ENCODE measurements at places on chromosomes 11 and 22. TPM values are rescaled to one million over a fixed set of nuclear protein-coding genes. Genes with fewer than 3 reads are reported as not detected.

Gene CACNA1I
- total RNA-seq, result 0.10 TPM

Gene SLC1A2
- 0.41 TPM for total RNA-seq

Gene ARHGAP32
- 14.5 TPM for total RNA-seq

Gene RBMXL2
- not detected for total RNA-seq

Gene OR52I1
- not detected for total RNA-seq

Gene TRIM48
- not detected for total RNA-seq

Gene CATSPERZ
- total RNA-seq, result 0.38 TPM

Gene BTBD18
- not detected for total RNA-seq

Gene SLC25A45
- 3.3 TPM for total RNA-seq

Gene MGAT3
- total RNA-seq, result 0.87 TPM

Gene GAB4
- total RNA-seq, result 0.36 TPM

Gene GSTT2B
- total RNA-seq, result 6.0 TPM

DNA sequence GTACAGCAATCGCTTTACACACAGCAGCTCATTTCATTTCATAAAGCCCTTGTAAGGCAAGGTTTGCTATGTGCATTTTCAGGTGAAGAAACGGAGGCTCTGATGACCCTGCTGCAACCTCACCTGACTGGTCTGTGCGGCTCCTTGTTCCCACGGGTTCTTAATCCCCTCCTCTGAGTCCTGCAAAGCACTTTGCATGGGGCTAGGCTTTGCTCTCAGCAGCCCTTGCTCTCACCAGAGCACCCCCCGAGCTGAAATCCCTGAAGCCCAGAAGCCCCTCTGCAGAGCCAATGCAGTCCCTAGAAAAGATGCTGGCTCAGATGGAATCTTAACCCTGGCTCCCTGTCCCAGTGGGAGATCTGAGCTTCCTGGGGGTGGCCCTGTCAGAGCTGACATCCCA is 11.0 kb upstream of the APOL6 start:
- no peak for DNase-seq

DNA sequence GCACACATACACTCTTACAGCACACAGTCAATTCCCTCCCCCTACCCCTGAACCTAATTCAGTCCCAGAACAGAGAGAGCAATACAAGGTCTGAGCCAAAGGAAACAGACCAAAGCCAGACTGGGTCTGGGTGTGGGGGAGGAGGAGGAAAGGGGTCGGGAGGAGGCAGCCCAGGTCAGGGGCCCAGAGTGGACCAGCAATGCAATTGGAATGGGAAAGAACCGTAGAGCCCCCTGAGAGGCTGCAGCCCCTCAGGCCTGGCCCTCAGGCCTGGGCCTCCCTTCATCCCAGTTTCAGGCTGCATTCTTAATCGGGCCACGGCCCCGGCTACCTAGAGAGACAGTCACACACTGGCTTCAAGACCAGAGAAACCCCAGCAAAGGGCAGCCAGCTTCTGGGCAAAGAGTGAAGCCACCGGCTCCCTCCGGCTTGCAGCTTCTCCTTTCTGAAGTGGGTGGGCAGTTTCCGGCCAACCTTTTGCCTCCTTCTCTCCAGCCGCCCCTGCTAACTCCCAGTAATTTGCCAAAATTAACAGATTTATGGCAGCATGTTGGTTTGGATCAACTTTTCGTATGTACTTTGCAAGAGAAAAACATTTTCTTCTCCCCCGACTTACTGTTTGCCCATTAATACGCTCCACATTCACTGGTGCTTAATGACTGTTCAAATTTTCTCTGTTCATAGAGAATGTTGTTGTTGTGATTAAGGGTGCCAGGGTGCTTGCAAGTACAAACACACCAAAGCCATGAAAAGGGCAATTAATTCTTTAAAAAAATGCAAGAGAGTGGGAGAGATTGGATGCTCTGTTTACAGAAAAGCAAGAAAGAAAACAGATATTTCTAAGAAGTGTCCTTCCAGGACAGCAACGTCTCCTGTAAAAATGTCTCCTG is 488.3 kb downstream of the MN1 start:
- DNase-seq, result no peak

DNA sequence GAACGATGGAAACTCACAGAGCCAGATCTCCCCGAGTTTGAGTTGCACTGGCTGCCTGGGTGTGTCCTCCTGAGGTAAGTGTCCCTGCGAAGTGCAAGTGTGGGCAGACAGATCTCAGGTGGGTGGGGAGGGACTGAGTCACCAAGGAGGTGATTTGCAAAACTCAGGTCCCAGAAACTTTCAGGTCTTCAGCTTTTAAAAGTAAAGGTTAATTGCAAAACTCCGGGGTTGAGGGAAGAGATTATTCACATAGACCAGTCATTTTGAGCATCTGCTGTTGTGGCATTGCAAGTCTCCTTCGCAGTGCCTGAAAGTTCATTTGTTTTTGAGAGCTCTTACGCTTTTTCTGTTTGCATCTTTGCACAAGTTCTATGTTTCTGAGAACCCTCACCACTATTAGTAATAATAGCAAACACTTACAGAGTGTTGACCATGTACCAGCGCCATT is 7.1 kb downstream of the CD44 start:
- DNase-seq, result no peak

DNA sequence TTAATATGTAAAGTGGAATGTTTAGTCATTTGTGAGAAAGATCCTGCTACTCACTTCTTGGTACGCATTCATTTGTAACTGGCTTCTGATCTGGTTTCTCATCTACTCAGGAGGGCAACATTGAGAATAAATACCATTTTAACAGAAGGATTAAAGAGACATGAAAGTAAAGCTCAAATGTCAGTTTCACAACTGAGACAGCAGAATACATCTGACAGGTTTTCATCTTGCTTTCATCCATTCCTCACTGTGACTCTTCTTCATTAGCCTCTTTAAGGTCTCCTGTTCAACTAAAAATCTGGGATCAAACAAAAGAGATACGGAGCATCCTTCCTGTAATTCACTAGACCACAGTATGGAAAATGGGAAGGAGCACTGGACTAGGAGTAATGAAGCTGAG is 31.4 kb upstream of the CCDC89 start:
- DNase-seq, result no peak

DNA sequence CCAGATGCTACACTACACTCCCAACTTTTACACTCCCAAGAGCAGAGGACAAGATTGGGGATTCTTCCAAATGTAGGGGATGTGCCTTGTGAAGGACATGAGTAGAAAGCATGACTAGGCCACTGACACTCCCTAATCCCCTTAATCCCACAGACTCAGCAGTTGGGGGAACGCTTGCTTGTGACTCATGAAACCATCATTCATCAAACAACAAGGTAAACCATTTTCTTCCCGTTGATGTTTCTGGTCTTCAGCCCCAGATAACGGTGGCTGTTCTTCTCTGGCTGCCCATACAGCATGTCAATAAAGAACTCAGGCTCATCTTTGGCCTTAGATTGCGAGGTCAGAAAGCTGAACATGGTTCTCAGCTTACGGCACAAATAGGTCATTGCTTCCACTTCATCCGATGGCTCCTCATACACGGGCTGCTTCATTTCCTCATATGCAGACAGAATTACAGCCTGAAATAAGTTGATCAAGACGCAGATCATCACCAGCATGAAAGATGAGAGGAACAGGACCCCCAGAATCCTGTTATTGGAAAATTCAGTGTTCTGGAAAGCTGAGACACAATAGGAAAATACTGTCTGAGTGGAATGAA is 6.4 kb upstream of the CDPF1 start:
- DNase-seq, result no peak

- no peak for DNase-seq
Observed at GRCh38 chr11:16926883-16927626, 87.2 kb downstream of the PLEKHA7 start.

- DNase-seq, result no peak
Observed at GRCh38 chr11:122179961-122180834, 64.2 kb upstream of the BLID start.

DNA sequence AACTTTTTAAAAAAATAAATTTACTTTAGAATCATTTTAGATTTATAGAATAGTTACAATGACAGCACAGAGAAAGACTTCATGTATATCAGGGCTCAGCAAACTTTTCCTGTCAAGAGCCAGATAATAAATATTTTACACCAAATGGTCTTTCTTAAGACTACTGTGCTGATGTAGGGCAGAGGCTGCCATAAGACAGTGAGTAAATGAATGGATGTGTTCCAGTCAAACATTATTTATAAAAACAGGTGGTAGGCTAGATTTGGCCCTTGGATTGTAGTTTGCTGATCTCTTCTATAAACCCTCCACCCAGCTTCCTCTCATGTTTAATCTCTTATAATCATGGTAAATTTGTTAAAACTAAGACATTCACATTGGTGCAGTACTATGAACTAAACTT is 33.0 kb downstream of the CECR2 start:
- DNase-seq, result no peak

- no peak for DNase-seq
Observed at GRCh38 chr22:45562537-45563361, 60.1 kb downstream of the FBLN1 start.

DNA sequence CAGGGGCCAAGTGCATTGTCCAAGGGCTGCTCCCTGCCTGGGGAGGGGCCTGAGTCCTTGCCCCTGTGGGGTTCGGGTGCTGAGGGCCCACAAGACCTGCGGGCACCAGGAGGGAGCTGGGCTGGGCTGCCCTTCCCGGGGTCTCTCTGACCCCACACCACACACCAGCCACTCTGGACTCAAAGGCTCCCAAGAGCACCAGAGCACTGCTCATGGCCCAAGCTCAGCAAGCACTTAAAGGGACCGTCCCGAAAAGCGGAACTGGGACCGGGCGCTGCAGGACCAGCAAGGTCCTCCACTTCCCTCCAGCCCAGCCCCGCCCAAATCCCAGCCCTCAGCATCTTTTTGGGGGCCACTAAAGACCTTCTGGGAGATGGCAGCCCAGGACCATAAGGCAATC is 5.3 kb downstream of the LSP1 start:
- DNase-seq, result no peak

GRCh38 chr11:80838153-80838552 is 1397.3 kb upstream of the TENM4 start:
- no peak for DNase-seq

DNA sequence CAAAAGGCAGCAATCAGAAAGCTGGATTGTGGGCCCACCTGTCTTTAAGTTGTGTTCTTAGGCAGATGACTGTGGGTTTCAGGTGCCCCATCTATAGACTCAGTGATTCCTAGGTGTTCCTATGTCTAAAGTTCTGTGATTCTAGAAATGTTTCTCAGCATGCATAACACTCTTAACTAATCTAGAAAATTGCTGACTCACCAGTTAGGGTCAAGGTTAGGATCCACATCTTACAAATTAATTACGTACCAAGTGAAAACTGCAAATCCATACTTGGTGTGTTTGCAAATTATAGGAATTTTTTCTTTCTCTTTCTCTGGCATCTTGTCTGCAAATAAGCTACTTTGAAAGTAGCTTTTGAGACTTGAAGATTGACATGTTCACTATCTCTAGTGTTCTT is 7.7 kb downstream of the CECR2 start:
- no peak for DNase-seq

DNA sequence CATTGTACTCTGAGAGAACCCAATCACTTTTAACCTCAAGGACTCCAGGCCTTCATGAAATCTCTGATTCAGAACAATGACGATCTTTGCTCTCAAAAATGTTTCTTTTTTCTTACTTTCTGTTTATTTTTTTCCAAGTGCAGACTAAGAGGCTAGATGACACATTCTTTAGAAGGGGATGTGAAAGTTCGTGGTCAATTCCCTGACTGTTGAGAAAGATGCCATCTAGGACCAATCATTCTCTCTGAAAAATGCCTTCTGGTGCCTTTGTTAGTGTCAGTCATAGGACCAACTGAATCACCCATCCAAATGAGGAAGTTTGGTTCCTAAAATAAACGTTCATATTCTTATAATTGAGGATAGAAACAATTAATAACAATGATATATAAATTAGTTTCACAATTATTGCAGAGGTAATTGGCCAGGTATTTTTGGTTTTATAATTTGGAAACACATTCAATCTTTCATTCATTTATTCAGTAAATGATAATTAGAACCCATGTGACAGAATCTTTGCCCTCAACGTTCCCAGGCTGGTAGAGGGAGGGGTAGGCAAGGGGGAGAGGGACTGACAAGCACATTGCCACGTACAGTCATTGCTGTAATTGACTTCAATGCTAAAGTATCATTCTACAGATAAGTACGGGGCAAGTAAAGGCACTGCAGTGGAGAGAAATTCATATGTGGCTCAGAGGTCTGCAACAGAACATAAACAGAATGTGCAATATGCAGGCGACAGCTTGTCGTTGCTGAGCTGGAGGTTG is 333.4 kb upstream of the MPPED2 start:
- DNase-seq, result no peak

- DNase-seq, result no peak
Observed at GRCh38 chr22:42928969-42929837, 72.1 kb upstream of the ARFGAP3 start.

DNA sequence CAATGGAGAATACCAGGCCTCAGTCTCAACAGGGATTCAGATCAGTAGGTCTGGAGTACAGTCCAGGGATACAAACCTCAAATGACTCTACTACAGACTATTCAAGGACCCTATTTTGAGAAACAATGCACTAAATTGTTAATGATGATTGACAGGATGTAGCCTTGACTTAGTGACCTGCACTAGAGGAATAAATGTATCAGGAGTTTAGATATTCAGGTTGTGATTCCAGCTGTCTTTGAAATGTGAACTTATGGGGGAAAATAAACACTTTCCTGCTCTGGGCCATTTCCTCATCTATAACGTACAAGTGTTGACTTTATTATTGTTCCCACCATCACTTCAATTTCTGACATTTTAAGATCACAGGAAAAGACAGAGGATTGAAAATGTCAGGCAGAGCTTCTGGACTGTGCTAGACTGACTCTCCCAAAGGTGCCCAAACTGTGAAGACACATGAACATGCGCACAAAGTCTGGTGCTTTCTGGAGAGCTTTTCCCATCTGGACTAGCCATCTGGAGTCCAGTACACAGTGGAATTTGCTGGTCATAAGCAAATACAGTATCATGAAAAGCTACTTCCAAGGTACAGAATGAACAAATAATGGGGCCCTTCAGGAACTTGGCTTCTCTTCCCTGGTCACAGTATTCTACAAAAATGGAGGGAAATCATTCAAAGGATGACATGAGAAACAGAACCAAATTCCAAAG is 110.4 kb downstream of the USP35 start:
- no peak for DNase-seq

GRCh38 chr11:65448418-65449105 is 26.0 kb downstream of the NEAT1 start:
- no peak for DNase-seq

DNA sequence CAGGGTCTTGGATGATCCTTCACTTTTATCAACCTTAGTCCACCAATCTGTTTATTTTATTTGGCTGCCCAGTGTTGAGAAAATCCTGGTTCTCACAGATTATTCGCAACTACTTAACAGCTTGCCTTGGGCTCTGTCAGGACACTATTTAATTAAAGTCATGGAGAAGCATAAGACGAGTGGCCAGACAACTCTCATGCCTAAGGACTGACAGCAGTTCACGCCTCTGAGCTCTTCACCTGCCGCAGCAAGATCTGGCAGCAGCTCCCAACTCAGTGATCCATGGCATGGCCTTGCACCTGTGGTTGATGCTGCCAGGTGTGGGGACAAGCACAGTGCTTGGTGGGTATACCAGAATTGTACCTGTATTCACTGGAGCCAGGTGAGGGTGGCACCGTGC is 37.8 kb downstream of the HIRA start:
- no peak for DNase-seq

All from endothelial cell (in vitro differentiated cells).